Activated CD4-positive, alpha-beta T cell treated with anti-CD3 and anti-CD28 coated beads, Interleukin-2, amount 50 U/mL, for 16 hours (primary cell): ENCODE measurements at places on chromosomes 2 and 18.

DNA sequence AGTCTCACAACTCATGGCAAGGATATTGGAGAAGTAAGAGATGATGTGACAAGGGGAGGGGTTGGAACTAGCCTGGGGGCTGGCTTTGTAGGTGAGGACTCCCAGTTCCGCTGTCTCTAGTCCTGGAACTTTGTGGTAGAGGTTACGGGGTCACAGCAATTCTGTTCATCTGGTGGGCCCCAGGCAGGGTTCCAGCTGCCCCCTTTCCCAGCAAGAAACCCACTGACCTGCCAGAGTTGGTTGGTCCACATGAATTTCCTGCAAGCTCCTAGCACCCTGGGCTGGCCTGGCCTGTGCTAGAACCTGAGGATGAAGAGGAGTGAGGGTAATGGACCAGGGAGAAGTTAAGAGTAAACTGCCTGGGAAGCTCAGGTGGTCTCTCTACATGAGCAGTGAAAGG, 41.3 kb downstream of the PSD4 start:
- DNase-seq, result no peak

DNA sequence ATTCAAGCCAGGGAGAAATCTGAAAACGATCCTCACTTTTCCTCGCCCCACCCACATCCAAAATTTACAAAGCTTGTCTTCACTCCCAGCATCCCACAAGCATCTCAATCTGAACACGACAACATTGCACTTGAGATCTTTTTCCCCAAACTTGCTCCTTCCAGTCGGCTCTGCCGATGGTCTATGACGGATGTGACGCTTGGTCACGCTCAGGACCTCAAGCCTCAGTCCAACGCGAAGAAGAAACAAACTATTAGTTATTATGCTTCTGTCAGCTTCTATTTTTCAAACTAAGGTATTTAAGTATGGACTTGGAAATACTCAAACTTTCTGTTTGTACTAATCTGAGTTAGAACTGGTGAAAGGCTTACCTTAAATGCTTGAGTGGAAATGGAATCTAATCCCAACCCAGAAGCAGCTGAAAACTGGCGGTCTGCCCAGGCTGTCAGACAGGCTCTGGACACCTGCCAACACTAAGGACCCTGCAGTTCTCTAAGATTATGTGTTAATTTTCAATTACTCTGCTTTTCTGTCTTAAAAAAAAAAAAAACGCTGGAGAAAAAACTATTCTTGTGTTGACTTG, 132.1 kb upstream of the DNMT3A start:
- no peak for DNase-seq

GRCh38 chr18:63892566-63892965, 5.1 kb downstream of the SERPINB2 start:
- DNase-seq, result no peak

GRCh38 chr2:226270285-226271058, 529.1 kb downstream of the IRS1 start:
- no peak for DNase-seq

DNA sequence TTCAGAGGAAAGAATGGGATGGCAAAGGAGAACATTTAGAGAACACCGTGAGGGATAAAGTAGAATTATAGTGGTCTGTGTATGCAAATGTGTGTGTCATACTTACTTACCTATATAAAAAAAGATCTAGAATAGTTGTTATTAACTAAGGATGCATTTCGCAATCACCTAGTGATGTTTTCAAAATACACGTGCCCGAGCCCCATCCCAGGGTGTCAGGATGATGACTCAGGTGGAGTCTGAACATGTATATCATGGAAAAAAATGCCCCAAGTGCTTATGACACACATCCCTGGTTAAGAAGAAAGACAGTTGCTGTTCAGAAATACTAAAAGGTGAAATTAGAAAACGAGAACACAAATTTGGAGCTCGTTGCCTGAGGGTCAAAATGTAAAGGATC, 109.0 kb downstream of the CERS6 start:
- DNase-seq, result no peak
